ENCODE measurements at places on chromosomes 16 and 17.

GRCh38 chr17:78359321-78359996, 418 bp downstream of the SOCS3 start:
- DNase-seq, result no peak

DNA sequence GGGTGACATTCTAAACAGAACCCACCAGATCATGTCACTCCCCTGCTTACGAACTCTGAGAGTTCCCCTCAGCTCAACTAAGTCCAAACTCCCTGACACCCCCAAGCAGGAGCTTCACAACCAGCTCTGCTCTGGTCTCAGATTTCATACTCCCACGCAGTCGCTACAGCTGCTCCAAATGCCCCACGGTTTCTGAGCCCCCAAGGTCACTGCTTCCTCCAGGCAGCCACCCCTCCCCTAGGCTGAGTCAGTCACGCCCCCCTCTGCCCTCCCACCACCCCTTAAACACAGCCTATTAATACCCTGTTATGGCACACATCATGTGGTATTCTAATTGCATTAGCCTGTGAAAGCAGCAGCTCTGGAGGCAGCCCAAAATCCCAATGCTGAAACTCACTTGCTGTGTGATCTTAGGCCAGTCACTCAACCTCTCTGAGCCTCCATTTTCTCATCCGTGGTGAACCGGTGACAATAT, 51.5 kb downstream of the GSG1L start:
- DNase-seq, result no peak

- DNase-seq, result no peak
Measured at GRCh38 chr16:49051576-49051975, 230.1 kb downstream of the CBLN1 start.

- DNase-seq, result no peak
Measured at GRCh38 chr17:11598274-11599221, at the start of gene DNAH9. Gene DNAH9 (plus strand): TSS chr17:11598470. CDS start chr17:11598499, 29 bp downstream.

- no peak for DNase-seq
Measured at GRCh38 chr16:51881731-51882130, 665.2 kb downstream of the TOX3 start.

- no peak for DNase-seq
Measured at GRCh38 chr16:49590166-49590871, 216.7 kb downstream of the C16orf78 start.

Data from memory B cell (primary cell).